Glomerular endothelial cell (primary cell): ENCODE measurements at places on chromosomes 11 and 22.

GRCh38 chr11:72217841-72218240, 1.2 kb downstream of the FOLR2 start:
- DNase-seq = no peak

DNA sequence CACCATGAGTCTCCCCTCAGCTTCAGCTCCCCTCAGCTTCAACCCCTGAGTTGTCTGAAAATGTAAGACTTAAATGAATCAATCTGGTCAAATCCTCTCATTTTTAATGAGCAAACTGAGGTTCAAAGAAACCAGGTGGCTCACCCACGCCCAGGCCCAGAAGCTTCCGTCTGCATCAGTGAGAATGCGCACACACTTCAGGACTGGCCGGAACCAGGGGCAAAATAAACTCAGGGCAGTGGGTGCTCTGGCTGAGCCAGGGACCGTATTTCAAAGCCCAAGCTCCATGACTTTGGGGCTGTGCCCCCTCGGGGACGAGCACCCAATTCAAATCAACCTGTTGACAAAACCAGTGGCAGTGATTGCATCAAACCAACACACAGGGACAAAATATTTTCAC, 3.1 kb downstream of the SULT4A1 start:
- DNase-seq = no peak

- DNase-seq = no peak
Observed at GRCh38 chr22:44396727-44397722, 84.3 kb upstream of the SHISAL1 start.

DNA sequence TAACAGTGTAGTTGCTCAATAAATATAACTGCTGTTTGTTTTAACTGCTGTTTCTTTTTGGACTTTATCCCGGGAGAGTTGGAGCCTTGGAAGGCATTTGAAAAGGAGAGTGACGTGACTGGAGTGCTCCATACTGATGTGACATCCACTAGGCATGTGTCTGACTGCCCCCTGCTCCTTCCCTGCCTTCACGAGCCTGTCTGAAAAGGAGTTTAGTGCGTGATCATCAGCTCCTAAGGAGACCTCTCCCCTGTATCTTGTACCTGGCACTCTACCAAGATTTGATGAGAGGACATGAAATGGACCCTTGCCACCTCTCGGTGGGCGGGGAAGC, 22.9 kb downstream of the ZBTB16 start:
- no peak for DNase-seq

GRCh38 chr11:19615341-19616183, 97.1 kb upstream of the NAV2 start:
- no peak for DNase-seq

DNA sequence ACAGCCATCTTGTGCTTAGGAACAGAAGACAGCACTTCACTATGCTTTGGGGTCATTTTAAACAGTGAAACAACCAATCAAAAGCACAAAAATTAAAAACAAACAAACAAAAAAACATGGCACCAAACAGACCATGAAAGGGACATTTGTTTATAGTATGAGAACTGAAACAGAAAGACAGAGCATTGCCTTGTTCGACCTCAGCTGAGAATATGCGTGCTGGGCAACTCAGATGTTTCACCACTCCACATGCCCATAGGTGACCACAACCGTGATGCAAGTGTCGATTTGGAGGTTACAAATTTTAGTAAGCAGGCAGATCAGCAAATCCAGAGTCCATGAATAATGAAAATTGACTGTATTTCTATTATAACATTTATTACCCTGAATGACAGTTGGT, 30.0 kb downstream of the NNMT start:
- DNase-seq = no peak

DNA sequence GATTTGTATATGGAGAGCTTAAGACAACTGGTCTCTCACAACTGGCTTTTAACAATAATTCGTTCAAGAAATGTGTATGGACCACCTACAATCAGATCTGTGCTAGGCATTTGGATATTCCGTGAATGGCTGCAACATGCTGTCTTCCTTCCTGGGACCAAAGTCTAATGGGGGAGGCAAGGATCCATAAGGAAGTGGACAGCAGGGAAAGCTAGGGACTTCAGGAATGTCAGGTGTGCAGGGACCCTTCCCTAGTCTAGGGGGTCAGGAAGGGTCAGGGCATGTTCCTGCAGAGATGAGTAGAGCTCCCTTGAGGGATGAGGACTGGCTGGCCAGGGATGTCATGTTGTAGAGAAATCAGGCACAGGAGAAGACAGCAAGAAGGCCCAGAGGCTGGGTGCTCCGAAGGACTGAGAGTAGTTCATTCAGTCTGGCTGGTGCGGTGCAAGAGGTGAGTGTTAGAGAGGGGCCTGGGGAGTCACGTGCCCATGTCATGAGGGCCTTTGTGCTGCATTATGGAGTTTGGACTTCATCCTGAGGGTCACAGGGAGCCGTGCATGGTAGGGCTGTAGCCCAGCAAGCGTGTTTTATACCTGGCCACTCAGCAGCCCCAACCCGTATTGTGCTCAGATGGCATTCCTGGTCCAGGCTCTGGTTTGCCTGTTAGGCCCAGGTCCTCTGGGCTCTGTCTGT, 8.5 kb upstream of the NECTIN1 start:
- no peak for DNase-seq

DNA sequence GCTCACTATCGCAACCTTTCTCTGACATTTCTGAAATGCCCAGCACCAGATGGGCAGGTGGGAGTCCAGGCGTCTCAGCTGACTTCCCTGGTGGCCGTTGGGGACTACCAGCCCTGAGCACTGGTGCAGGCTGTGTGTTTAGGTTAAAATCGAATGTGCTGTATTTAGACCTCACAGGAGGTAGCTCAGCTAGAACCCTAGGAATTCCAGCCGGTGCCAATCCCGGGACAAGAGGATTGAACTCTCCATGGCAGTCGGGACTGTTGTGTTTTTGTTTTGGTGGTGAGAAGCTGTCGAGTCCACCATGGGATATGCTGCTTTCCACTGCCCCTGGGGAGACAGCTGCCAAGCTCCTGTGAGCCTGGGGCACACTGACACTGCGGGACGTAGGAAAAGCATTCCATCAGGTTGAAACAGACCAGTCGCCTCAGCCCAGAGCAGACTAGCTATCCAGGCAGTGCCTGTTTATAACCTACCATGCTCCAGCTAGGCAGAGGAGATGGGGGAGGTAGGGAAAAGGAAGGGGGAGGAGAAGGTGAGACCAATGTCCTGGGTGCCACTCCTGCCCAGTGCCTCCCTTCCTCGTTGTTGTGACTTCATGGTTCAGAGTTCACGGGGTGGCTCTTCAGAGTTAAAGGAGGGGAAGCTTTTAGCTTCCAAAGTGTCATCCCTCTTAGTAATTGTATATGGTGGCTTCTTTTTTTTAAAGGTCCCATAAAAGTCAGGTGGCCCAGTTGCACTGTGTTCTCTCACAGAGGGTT, 53.0 kb downstream of the MICAL2 start:
- no peak for DNase-seq

GRCh38 chr11:94895451-94895850, 77.9 kb downstream of the CWC15 start:
- DNase-seq = no peak

DNA sequence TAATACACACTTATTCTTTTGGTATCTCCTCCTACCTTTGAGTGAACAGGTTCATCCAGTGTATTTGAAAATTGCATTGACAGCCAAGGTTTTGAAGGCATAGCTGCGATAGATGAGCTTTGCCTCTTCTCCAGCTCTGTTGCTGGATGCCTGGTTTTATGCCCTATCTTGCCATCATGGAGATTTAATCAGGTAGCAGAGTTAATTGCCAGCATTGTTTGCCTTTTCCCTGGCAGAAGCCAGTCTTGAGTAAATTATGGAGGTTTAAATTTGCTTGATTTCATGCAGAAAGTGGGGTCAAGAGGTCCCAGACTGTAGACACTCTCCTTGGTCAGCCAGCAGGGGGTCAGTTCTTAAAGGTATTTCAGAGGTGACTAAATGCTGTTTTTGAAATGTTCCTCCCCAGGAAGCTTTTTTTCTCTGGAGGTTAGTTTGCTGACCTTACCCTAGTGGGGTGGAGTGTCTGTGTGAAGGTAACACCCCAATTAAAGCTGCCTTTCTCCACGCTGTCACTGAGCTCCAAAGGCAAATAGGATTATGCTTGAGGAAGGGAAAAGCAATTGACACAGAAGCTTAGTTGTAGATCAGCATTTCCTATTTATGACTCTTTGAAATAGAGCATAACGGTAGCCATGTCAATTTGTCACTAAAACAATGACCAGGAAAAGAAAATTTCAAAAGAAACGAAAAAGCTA, 96.0 kb downstream of the EXT2 start:
- DNase-seq = no peak

DNA sequence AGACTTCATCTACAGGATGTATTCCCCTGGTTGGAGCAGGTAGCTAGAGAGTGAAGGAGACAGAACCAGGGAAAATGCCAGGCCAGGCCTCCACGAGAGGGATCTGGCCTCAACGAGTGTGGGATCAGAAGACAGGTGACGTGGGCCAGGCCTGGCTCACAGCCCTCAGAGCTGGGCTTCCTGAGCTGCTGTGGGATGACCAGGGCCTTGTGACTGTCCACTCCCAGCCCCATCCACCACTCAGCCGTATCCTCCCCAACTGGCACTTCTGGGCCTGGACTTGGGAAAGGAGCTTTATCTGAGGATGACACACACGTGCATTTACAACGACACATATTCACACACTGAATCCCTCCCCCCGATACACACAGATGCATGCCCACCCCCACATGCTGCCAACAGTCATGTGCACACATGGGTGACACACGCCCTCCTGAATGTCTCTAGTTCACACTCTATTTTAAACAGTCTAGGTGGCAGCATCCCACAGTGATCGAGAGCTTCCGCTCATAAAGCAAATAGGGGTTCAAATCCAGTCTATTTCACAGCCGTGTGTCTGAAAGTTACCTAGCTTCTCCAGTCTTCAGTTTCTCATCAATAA, 93.1 kb downstream of the TP53I11 start:
- DNase-seq = no peak

DNA sequence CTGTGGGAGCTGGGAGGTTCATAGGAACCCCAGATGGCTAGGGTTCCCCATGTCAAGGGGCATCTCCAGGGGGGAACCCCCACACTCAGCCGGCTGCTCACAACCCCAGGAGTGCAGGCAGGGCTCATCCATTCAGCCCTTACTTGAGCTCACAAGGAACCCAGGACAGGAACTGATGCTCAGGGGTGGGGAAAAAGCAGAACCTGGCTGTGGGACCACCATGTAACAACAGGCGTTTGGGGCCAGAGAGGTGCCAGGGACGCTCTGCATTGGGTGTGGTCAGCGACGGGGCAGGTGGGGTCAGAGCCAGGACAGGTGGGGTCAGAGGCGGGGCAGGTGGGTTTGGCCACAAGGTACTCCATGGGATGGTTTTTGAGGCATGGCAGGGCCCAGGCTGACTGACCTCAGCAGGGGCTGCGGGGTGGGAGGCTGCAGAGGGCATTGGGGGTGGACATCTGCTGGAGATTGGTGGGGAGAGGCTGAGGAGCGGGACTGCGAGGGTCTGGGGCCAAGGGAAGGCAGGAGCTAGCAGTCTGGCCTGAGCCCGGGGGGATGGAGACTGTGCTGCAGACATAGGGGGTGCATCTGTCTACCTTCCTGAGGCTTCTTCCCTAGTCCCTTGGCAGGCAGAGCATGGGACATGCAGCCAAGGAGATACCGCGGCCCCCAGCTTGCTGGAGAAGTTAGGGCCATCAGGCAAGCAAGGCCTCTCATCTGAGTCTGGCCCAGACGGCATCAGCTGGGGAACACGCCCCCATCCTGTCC, 34.0 kb upstream of the CARS1 start:
- no peak for DNase-seq

- no peak for DNase-seq
Observed at GRCh38 chr22:47341464-47341863, 579.0 kb downstream of the TBC1D22A start.

- DNase-seq = no peak
Observed at GRCh38 chr11:17610085-17610894, 63.2 kb downstream of the OTOG start.

DNA sequence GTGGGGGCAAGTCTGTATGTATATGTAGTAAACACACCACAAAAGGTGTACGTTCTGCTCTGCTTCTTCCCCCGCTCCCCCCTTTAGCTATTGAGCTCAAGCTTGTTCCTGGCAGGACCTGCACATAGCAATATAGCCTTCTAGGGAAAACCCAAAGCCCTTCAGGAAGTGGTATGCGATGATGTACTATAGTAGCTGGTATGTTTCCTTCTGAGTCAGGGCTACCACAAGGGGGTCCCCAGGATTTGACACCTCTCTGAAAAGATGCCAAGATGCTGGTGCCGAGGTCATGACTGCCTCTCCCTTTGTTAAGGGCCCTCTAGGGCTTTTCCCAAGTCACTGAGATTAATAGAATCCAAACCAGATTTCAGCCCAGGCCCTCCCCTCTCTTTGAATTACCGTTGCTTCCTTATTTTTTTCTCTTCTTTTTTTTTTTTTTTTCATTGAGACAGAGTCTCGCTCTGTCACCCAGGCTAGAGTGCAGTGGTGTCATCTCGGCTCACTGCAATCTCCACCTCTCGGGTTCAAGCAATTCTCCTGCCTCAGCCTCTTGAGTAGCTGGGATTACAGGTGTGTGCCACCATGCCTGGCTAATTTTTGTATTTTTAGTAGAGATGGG, 268.4 kb downstream of the ETS1 start:
- DNase-seq = no peak

DNA sequence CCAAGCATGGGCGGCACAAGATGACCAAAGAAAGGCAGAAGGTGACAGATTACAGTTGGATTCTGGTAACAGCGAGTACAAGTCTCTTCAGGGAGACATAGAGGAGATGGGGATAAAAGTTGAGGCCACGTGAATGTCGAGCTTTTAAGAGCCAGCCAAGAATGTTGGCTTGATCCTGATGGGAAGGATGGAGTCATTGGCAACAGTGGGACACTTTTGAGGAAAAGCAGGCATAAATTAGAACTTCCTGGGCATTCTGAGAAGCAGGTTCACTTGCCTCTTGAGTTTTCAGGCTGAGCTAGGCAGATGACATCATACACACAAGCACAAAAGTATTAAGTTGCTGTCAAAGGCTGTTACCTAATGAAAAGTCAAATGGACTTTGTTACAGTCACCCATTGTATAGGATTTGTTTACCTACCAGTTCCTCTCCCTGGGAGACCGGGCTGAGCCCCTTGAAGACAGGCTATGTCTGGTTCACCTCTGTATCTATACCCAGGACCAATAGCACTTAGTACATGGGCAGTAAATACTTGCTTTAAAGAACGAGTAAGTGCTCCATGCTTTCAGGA, 41.1 kb downstream of the TNRC6B start:
- no peak for DNase-seq

- no peak for DNase-seq
Observed at GRCh38 chr11:30585125-30585891, 845 bp downstream of the MPPED2 start.

- DNase-seq = no peak
Observed at GRCh38 chr11:10042699-10043098, 251.3 kb downstream of the SBF2 start.
